ENCODE measurements at places on chromosomes 2 and 18.

GRCh38 chr2:144524118-144525009 lies 4.4 kb upstream of the ZEB2 start:
- no peak for DNase-seq

DNA sequence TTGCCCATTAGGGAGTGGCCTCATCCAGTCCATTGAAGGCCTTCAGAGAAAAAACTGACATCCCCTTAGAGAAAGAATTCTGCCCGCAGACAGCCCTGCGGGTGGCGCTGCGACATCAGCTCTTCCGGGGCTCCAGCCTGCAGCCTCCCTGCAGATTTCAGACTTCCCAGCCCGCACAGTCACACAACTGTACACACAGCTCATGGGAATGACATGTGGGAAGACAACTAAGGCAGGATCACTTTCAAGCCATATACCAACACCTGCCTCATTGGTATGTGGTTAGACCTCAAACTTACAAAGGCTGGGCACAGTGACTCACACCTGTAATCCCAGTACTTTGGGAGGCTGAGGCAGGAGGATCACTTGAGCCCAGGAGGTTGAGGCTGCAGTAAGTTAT lies 24.8 kb upstream of the TUBB6 start:
- no peak for DNase-seq

DNA sequence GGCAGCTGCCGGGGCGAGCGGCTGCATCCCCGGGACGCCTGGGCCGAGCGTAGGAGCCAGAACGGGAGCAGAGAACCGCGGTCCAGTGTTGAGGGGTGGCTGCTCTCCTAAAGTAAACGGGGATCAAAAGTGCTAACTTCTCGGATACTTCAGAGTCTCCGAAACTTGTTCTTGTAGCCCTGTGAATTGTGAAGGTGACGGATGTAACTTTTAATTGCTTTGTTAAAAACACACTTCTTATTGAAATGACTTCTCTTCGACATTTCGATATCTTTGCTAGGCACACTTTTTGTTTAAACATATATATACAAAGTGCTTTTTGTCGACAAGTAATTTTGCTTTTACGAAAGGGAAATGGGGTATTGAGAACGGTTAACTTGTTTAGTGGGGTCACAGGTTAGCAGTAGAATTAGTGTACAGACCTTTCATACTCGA lies 540 bp downstream of the ATP9B start:
- no peak for DNase-seq

DNA sequence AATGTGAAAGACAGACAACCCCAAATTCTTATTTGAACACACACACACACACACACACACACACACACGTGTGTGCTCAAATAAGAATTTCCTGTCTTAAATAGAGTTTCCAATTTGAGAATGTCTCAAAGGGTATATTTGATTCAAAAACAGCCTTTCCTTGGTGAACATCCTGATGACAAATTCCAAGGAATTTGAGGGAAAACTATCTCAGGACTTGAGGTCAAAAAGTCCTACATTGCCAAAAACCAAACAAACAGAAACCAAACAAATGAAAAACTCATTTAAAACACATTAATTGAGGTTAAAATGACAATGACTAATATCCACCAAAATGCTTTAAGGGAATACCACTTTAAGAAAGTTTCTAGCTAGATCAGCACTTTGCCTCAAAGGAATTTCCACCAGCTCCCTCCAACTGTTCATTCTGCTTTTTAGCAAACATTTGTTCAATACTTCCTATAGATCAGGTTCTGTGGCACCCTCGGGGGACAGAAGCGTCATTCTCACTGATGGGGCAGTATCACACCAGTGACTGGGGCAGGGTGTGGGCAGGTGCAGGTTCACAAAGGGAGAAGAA lies 232.1 kb upstream of the TRIB2 start:
- no peak for DNase-seq

GRCh38 chr2:226125176-226125883 lies 674.3 kb downstream of the IRS1 start:
- no peak for DNase-seq

- DNase-seq, result no peak
Measured at GRCh38 chr2:208369091-208369490, 37.5 kb upstream of the PTH2R start.

GRCh38 chr2:201880579-201880978 lies 74.2 kb downstream of the CDK15 start:
- no peak for DNase-seq

GRCh38 chr2:39524756-39525635 lies 87.9 kb upstream of the MAP4K3 start:
- DNase-seq, result no peak

GRCh38 chr18:3441290-3441689 lies 8.7 kb upstream of the TGIF1 start:
- DNase-seq, result peak; percentile 68

DNA sequence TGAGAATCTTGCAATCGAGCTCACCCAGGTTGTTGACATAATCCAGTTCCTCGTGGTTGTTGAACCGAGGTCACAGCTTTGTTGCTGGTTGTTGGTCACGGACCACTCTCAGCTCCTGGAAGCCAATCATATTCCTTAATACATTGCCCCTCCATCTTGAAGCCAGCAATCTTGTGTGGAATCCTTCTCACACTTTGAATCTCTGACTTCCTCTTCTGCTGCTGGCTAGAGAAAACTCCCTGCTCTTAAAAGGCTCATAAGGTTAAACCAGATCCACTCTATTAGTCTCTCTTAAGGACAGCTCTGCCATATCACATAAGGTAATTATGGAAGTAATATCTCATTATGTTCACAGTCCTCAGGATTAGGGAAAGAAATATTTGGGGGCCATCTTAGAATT lies 41.1 kb downstream of the SP140 start:
- DNase-seq, result no peak

GRCh38 chr2:168852481-168852880 lies 37.7 kb downstream of the SPC25 start:
- no peak for DNase-seq

GRCh38 chr2:149686136-149687051 lies 98.8 kb upstream of the MMADHC start:
- no peak for DNase-seq

GRCh38 chr2:75632813-75633212 lies 13.8 kb upstream of the MRPL19 start:
- DNase-seq, result no peak

DNA sequence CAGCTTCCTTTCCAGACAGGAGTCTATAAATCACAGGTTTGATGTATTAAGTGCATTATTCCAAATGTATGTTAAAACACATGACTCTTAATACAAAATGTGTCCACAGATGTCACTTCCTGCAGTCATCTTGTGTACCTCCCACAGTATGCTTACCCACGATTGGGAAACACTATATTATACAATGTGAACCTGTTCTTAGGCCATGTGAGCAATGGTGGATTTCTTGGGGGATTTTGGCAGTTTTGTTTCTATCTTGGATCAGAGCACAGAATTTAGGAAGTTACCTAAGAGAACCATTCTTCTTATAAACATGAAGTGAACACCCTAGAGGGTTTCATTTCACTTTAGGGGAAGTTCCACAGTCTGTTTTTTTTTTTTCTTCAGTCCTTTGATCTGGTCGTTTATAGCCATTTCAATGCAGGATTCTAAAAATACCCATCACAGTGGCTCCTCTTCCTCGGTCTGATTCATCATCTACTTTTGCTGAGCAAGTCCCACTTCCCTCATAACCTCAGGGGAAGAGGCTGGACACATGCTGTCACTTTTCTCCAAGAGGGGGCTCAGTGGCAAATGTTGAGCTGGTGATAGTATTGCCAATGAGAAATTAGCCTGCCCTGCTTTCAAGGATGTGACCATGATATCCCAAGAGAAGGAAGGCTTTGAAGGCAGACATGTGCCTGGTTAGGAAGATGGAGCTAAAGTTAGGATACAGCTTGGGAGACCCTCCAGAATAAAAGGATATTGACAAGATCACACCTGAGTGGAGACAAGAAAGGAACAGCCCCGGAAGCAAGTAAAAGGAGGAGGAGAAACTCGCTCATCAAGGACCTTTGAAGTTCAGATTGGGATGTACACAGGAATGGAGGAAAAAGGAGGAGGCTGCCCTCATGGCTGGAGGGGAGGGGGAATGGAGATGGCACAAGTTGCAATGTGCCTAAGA lies 22.6 kb downstream of the PLEK start:
- DNase-seq, result no peak

GRCh38 chr2:144511937-144512336 lies 8.0 kb downstream of the ZEB2 start:
- DNase-seq, result no peak

DNA sequence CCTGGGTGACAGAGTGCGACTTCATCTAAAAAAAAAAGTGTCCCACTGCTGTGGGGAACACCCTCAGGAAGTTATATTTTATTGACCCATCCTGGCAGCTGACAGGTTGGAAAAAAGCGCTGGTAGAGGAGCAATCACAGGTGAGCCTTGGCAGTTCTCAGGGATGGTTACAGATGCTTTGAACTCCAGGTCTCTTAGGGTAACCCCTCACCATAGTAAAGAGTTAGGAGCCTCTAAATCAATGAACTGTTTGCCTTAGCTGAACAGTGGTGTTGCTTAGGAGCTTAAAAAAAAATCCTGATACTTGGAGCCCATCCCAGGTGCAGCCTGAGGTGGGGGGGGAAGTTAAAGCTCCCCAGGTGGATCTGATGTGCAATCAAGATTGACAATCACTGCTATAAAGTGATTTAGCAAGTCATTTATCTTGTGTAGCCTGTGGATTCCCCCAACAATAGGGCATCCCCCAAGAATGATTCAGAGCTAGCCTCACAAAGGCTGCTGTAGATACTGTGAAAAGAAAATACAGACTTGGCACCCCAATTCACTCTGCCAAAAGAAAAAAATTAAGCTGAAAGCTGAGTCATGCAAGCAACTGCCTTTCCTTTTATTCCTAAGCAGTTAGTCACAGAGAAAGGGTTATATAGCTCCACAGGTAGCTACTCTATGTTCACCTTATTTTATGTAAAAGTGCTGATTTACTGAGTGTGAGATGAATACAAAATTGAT lies 14.8 kb downstream of the SLC16A14 start:
- no peak for DNase-seq

- DNase-seq, result no peak
Measured at GRCh38 chr18:1619507-1619906, 714.8 kb downstream of the ADCYAP1 start.

GRCh38 chr18:5558851-5559250 lies 15.1 kb upstream of the EPB41L3 start:
- no peak for DNase-seq

- DNase-seq, result no peak
Measured at GRCh38 chr2:86454238-86454637, 13.1 kb downstream of the KDM3A start.

GRCh38 chr18:23703057-23703986 lies 14.1 kb downstream of the LAMA3 start:
- DNase-seq, result no peak

DNA sequence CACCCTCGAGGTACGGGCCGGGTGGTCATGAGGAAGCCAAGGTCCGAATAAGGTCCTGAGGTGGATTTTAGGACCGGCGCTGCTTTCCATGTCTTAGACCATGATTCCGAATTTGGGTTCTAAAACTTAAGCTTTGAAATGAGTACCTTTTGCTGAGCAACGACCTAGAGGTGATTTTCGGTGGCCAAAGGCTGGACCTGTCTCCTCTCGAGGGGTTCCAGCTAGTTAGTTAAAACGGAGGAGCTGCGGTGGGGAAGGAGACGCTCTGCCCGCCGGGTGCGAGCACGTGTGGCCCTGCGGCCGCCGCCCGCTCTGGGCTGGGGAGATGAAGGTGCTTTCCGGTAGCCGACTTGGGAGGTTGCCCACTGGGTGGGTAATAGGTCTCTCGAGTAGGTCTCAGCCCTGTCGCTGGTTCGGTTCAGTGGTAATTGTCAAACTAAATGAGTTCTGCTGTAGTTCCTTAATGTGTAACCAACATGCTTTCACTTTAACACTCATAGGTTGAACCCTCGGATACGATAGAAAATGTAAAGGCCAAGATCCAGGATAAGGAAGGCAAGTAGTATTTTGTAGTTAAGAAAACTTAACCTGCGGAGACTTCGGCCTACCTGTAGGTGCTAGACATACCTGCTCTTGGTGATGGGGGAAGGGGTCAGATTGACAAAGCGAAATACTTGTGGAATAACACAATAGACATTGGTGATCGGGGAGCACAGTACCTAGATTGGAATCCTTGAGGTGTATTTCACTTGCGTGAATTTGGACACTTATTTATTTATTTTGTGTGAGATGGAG lies 572 bp downstream of the RPS27A start:
- no peak for DNase-seq

DNA sequence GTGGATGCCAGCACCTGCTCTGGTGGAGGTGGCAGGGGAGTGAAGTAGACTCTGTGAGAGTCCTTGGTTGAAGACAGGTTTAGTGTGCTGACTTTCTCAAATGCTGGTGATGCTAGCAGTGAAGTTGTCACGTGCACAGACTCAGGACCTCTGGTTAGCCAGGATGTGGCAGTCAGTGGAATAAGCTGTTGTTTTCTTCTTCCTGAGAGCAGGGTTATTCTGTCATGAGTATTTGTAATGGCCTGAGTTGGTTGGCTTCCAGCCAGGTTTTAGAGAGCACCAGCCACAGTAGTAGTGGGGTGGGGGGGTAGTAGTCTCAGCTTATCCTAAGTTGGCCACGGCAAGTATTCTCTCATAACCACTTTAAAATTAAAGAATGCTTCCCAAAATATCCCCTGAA lies 238.5 kb upstream of the FBXO11 start:
- DNase-seq, result no peak

GRCh38 chr2:65812887-65813286 lies 380.5 kb upstream of the SPRED2 start:
- no peak for DNase-seq

DNA sequence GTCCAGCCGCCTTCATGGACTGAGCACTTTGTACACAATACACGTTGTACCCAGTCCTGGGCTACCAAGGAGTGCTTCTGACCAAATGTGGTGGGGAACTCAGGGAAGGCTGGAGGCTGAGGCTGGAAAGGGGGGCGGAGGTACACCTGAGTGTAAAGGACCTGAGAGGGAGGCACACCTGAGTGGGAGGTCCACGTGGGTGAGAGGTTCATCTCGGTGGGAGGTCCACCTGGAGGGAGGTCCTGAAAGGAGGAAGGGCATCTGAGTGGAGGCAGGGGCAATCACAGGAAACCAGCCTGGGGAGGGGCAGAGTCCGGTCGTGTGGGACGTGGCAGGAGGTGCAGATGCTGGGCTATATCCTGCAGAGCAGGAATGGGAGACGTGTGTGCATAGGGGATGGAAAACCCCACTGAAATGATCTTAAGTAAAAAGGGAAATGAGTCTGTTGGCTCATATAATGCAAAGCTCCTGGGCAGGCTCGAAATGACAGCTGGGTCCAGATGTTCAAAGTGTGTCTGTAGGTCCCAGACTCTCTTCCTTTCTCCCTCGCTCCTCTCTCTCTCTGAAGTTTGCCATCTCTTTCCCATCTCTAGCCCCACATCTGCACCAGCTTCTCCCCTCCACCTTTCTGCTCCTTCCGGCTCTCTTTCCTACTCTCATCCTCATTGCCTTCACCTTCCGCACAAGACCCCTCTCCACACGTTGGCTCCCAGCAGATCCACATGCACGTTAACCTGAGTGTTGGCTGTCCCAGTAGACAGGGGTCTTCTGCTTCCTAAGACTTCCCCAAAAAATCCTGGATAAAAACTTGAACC lies 137.7 kb downstream of the PXDN start:
- DNase-seq, result no peak

DNA sequence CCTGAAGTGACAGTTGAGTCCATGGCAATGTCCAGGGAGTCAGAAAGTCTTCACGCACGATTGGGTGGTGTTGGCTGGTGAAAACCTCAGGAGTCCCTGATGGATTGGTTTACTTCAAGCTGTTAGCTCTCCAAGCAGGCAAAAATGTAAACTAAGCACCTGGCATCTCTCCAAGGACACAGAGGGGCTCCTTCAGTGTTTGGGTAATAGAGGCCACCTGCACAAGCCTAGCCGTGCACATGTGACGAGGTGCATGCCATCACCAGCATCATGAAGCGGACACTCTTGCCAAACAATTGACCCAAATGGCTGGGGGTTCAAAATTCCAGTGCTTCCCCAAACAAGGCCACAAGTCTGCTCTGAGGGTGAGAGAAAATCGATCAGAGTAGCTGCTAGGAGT lies 104.7 kb upstream of the CD302 start:
- DNase-seq, result no peak

All from ascending aorta (tissue), 2 donors.